ENCODE measurements at places on chromosomes 7 and 10.

DNA sequence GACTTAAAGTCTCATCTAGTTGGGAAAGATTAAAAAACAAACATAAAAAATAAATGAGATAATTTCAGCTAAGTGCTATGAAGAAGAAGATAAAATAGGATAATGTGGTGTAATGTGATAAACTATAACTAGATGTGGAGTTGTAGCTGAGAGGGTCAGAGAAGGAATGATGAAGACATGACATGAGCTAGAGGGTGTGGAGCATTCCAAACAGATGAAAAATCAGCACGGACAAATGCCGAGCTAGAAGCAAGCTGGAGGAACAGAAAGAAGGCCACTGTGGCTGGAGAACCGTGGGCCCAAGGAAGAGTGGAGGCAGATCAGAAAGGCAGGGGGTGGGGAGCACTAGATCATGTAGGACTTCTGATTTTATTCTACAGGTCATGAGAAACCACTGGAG, 70.6 kb downstream of the CDK6 start:
- peak; percentile 86 for DNase-seq

DNA sequence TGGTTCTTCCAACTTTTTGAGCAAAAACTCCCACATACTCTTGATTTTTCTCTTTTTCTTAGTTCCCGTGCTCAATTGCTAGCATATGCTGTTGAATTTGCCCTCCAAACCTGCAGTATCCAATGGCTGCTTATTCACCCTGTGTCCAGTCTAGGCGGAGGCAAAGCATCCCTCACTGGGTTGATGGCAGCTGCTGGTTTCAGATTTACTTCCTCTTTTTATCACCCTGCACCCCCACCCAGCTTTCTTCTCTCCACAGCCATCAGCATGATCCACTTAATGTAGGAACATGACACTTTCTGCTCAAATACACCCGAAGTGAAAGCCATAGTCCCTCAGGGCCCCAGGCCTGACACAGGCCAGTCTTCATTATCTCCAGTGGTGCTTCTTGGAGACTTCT, 87.6 kb upstream of the ADARB2 start:
- no peak for DNase-seq

DNA sequence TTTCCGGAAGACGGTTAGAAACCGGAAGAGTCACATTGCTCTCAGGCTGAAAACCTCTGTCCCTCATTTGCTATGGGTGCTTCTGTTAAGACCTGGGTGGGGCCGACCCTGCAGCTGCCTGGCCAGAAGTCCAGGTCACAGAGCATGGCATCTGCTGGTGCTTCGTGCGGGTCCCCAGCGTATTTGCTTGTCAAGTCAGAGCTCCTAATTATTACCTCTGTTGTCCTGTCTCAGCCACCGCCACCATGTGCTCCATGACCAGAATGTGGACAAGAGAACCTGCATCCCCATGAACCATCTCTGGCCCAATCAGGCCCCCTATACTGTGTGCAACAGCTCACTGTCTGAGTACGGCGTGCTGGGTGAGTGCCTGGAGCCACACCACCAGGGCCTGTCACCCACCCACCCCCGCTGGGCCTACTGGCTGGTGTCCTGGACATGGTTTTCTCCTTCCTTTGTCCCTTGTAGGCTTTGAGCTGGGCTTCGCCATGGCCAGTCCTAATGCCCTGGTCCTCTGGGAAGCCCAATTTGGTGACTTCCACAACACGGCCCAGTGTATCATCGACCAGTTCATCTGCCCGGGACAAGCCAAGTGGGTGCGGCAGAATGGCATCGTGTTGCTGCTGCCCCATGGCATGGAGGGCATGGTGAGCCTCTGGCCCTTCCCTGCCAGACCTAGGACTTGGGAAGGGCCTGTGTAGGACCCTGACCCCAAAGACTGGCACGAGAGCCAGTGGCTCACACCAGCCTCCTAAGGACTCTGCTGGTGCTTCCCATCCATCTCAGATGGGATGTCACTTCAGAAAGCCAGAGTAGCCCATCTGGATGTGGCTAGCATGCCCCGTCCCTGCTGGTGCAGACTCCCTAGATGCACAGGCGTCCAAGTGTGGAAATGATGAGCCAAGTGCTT, 51.3 kb upstream of the ZMIZ2 start:
- no peak for DNase-seq

GRCh38 chr10:83555264-83555663, 584.0 kb upstream of the GHITM start:
- no peak for DNase-seq

- no peak for DNase-seq
Observed at GRCh38 chr7:5687936-5688630, 93.4 kb downstream of the RNF216 start.

- no peak for DNase-seq
Observed at GRCh38 chr7:36571190-36571560, 153.1 kb downstream of the AOAH start.

DNA sequence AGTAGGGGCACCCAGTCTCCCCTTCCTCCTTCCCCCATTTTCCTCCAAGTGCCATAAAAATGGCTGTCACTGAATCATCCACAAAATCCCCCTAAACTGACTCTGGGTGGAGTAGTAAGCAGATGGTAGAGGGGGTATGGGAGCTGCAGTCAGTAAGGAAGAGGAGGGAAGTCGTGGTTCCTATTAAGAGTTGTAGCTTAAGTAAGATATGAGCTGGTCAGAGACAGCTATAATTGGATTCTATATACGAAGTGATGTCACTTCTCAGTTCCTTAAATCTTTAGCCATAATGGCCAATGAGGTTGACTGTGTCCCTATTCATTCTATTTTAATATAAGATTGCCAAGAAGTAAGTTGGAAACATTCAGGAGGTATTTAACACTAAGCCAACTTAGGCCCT, 131.7 kb downstream of the SLC16A9 start:
- no peak for DNase-seq

GRCh38 chr7:47739301-47739875, 157.5 kb upstream of the TNS3 start:
- DNase-seq: no peak

DNA sequence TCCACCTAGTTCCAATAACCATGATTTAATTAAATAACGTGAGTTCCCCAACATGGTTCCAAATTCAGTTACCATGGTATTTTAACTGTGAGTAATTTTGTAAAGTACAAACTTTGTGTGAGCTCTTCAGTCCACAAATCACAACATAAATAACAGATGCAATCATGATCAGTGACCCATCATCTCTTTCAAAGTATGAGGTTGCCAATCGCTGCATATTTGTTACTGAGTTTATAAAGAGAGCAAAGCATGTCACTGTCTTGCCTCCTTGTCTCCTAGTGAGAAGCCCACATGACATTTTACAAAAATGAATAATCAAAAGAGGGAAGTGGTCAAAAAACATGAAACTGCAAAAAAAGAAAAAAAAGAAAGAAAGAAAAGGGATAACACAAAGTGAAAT, 69.1 kb upstream of the PDSS1 start:
- DNase-seq: no peak

DNA sequence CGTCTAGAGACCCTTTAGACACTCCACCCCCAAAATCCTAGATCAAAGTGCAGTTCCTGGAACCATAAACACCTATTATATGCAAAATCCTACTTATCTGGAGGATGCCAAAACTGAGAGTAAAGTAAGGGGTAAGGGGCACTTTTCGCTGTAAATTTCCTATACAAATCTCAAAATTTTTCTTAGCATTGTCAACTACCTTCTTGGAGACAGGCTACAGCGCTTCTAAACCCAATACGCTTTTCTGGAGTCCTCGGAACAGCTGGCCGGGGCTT, 10.4 kb downstream of the TWIST1 start:
- DNase-seq: no peak

DNA sequence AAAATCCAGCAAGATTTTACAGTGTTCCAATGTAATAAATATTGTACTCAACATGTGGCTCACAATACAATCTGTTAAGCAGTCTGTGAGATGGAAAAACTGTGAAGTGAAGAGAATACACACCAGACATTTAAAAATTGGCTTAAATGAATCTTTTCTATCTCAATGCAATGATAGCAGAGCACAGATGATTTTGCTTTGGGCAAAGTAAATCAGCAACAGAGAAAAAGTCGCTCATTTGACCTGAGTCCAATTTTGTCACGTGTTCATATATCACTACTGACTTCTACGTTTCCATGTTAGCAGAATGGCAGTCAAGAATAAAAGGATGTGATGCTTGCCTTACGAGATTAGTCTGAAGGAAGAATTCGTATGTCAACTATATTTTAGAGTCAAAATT, 506.7 kb downstream of the POM121L12 start:
- no peak for DNase-seq

DNA sequence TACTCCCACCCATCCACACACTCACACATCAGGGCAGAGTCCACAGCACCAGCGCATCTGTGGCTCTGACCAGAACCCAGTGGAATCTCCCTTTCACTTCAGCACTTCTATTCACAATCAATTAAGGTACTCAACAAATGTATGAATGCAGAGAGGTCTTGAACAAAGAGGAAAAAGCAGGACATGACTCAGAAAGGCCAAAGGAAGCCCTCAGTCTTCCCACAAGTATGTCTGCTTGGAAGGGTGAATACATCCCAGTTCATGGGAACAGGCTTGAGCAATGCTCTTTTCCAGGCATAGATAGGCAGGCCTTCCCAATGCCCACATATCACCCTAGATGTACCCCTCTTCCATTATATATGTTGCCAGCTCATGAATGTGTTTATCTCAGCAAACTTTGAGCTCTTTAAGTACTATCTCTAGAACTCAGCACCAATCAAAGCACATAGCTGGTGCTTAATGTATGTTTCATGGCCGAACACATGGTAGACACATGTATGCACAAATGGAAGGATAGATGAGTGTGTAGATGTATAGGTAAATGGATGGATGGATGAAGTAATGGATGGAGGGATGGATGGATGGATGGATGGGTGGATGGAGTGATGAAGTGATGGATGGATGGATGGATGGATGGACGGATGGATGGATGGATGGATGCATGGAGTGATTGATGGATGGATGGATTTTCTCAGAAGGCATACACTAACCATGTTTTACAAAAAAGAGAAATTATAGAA, 507.6 kb downstream of the GRID1 start:
- DNase-seq: no peak

DNA sequence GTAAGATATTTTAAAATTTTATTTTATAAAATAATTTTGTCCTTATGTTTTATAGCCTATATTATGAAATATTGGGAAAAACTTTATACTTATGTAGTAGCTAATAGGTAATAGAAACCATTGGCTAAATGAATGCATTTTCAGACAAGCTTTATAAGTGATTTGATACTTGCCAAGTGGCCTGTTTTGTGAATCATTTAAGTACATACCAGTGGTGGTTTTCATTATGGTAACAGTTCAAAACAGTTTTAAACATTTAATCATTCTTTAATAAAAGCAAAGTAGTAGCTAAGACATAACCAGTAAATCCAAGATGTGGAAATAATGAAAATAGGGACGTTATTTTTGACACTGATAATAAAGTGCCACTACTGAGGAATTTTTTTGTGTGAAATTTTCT, 182.2 kb downstream of the PHF14 start:
- peak; percentile 37 for DNase-seq

- DNase-seq: peak; percentile 63
Observed at GRCh38 chr10:108911814-108912541, 1011.3 kb downstream of the XPNPEP1 start.

DNA sequence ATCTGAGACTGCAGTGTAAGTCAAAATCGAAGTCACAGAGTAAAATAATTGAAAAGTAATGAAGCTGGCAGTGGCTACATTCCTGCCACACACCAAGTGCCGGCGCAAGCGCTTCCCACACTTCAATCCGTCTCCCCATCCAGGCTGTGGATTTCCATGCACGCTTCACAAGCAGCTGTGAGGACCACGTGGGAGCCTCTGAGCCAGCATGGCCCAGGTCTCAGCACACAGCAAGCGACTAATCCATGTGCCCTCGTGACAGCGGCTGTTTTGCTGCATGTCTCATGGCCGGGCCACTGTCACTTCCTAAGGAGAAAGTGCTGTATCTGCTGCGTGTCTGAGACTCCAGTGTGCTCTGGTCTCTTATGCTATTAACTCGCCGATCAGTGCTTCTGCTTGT, 566.9 kb downstream of the DNAJB6 start:
- DNase-seq: no peak

DNA sequence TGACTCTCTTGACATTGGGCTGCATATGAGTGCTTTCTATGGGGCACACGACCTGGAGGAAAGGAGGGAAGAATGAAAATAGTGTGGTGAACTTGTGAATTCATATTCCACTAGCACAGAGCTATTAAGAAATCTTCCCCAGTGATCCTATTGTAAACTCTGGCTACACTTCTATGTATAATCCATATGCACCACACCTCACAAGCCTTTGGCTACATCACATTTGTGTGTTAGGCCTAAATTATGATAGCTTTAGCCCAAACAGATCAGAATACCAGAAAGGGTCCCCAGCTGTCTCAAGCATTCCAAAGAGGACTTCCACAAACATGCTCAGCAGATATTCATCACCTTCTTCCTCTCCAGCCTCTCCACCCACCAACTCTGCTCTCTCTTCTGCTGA, 9.7 kb upstream of the IFIT1B start:
- DNase-seq: no peak

DNA sequence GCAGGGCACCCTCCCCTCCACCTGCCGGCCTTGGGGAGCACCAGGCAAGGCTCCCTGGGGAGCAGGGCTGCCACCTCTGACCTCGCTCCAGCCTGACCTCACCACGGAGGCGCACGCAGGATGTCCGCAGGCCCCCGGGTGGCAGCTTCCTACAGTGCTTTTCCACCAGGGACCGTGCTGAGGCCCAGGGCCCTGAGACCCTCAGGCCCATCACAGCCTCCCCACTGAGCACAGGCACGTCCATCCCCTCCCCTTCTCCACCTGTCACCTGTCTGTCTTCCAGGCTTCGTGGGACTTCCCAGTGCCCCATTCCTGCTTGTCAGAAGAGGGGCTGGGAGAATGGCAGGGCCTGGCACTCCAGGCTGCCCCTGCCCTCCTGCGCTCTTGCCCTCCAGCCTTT, 90.1 kb downstream of the LHPP start:
- no peak for DNase-seq

DNA sequence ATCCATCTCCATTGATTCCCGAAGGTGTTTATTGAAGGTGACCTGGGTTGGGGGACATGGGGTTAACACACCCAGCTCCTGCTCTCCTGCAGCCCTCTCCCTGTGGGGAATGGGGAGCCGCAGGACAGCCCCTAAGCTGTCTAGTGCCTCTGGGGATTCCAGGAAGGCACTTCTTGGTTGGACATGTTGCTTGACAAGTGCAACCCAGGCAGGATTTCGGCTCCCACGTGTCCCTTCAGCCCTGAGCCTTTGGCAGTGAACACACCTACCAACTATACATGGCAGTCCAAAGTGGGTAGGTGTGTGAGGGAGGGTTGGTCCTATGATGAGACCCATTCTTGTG, 43.9 kb downstream of the DOCK1 start:
- no peak for DNase-seq

- no peak for DNase-seq
Observed at GRCh38 chr7:150947241-150947745, 30.8 kb downstream of the KCNH2 start.

DNA sequence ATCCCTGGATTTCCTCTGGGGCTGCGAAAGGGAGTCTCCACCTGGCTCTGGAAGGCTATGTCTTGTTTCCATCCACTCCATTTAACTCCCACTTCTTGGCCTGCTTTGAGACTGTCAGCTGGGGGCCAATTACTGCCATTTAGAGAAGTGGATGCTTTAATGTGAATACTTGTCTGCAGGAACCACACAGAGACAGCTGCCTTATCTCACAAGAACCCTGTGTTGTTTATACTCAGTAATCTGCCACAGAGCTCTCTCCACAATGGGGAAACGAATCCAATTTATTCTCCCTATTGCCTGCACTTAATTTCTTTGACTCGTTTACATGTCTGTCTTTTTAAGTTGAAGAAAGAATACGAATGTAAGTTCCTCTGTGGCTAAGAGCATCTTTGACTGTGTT, 787.0 kb upstream of the C7orf33 start:
- no peak for DNase-seq

Data from fibroblast of the aortic adventitia (primary cell).